ENCODE measurements at places on chromosomes 6 and 20.

DNA sequence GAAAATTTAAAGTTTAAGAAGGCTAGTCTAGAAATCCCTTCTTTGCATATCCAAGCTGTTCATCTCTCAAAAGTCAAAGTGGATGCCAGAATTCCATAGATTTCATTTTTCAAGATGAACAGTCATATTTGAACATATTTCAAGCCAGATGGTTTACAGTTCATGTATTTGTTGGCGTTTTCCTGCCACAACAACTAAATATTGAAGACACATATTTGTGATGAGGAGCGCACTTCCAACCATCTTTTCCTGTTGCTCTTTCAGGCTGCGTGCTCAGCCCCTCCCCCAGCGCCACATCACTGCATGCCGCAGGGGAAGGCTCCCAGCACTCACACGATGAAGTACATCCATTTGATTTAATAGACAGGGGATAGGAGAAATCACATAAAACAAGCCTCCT is 5.9 kb upstream of the NOX3 start:
- DNase-seq: no peak

DNA sequence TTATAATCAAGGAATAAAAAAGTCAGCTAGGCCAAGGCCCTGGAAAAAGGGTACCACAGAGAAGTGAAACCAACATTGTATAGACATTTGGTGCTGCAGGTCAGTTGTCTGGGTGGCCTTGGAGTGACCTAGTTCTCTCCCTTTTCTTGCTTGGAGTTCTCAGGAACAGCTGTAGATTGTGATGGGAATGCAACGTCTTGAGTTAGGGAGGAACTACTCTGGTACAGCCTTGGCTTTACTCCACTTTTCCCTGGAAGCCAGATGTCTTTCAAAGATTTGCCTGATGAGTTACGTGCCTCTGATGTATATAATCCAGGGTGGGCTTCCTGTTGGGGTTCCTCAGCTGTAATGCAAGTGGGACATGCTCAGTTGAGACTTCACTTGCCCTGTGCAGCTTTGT is 694.7 kb downstream of the HTR1B start:
- no peak for DNase-seq

DNA sequence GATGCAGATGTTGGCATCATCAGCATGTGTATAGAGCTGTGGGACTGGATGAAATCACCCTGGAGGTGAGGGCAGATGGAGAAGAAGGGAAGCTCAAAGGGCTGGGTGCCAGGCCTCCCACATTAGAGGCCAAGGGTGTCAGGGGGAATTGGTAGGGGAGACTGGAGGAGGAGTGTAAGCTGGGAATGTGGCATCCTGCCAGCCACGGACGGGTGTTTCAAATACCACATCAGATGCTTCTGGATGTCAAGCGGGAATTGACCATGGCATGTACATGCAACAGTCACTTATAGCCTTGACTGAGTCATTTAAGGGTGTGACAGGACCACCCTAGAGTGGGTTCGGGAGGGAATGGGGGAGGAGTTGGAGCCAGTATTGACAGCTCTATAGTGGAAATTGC is 9.6 kb downstream of the ERGIC3 start:
- DNase-seq: no peak

DNA sequence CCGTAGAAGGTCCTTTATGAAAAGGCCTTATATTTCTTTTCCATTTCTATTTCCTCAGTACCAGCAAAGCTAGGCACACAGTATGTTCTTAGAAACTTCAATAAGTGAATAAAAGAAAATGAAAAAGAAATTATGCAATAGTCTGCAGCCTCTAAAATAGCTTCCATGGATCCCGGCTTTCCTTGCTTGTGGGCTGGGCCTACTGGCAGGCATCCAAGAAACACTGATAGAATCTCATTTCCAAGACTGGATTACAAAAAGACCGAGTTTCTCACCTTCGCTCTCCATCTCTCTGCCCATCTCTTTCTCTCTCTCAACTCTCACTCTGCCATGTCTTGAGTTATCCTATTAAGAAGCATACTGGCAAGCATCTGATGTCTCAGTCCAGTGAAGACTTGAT is 187.5 kb upstream of the FKBP1C start:
- no peak for DNase-seq

- DNase-seq: no peak
Observed at GRCh38 chr6:111527367-111527766, 44.3 kb upstream of the REV3L start.

DNA sequence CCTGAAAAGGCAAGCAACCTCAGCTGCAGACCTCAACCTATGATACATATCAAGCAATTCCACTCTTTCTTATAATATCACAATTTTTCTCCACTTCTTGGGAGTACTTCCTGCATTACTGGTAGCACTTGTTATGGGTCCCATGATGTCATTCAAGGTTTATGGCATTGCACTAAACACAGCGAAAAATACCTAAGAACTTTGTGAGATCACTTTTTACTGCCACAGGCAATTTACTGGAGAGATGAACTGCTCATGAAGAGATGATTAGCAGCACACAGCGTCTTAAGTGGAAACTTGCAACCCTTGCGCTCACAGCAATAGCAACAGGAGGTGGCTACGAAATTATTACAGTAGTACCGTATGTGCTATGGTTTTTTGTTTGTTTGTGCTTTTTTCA is 19.3 kb upstream of the RIMS4 start:
- no peak for DNase-seq

GRCh38 chr20:5474646-5475550 is 158.1 kb upstream of the PROKR2 start:
- DNase-seq: no peak

DNA sequence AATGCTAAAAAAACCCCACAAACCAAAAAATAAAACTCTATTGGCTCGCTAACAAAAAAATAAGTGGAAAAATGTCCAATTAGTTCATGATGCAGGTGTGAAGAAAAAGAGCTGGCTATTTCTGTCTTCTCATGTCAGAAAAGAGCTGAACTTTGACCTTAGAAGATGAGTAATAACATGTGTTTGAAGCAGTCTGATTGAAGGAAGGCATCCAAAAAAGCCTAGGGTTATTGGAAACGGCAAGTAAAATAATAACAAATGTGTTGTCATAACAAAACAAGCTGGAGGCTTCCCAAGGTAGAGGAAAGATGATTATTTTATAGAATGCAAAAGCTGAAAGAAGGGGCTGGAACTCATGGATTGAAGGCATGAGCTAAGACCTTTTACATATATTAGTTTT is 94.4 kb upstream of the FAM184A start:
- DNase-seq: no peak

GRCh38 chr6:85580118-85580877 is 13.4 kb downstream of the SNX14 start:
- no peak for DNase-seq

DNA sequence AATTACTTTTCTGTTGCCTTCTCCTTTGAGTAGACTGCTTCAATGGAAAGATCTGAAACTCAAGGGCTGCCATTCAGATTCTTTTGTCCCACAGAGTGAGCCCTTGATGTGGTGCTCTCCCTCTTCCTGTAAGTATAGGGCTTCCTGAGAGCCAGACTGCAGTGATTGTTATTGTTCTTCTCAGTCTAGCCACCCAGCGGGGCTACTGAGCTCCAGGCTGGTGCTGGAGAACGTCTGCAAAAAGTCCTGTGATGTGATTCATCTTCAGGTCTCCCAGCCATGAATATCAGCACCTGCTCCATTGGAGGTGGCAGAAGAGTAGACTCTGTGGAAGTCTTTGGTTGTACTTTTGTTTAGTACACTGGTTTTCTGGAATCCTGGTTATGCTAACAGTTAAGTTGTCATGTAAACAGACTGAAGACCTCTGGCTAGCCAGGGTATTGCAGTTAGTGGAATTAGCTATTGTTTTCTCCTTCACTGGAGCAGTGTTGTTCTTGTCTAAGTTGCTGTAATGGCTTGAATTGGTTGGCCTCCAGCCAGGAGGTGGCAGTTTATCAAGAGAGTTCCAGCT is 240.9 kb downstream of the COL12A1 start:
- peak; percentile 51 for DNase-seq

DNA sequence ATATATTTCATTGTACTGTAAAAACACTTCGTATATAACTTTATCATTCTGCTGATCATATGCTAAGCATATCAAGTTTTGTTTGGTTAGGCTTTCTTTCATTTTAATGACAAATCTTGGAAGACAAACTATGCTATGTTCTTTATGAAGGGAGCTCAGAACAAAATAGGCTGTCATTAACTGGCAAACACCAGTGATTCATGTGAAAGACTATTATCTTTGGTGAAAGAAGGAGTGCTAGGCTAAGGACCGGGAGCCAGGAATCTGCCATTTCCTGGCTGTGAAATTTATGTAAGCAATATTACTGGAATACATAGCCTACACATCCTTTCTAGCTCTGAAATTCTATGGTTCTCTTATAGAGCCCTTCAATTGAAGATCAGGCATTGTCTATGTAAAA is 136.2 kb upstream of the CCN2 start:
- no peak for DNase-seq

DNA sequence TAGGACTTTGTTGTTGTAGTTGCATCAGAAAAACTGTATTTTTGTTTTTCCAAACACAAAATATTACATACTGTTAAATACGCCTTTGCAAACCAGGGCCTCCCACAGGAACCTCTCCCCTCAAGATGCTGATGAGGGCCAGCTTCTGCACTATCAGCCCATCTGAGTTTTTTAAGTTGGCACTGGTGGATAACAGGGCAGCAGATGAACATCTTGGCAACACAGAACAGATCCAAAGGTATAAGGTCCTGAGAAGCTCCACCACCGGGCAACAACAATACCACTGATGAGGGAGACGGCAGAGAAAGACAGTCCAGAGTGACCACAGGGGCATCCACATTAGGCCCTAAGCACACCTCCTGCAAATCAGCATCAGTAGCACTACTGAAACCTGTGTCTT is 177.7 kb downstream of the DLL1 start:
- no peak for DNase-seq

GRCh38 chr20:16517946-16518783 is 55.1 kb downstream of the KIF16B start:
- peak; percentile 56 for DNase-seq

DNA sequence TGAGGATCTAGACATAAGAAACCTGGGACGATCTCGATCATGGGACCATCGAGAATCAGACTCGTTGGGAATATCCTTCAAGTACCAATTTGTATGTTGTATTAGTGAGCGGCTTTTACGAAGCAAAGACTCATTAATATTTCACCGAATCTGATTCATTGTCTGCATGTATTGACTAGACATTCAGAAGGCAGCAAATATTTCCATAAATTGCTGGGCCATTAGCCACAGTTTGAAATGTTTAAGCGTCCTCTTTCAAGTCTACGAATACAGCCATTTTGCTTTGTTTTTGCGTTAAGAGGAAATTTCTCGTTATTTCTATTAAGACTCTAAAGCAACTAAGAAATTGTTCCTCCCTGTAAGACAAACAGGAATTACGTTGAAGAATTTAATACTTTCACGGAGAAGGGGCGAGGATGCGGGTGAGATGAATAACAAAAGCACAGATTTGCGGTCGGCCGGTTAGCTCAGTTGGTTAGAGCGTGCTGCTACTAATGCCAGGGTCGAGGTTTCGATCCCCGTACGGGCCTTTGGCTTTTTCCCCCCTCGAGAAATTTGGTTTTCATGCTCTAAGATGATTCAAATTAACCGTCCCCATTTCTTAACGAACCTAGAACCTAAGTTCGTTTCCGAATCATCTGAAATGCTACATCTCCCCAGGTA is 18.5 kb downstream of the POM121L2 start:
- peak; percentile 60 for DNase-seq

DNA sequence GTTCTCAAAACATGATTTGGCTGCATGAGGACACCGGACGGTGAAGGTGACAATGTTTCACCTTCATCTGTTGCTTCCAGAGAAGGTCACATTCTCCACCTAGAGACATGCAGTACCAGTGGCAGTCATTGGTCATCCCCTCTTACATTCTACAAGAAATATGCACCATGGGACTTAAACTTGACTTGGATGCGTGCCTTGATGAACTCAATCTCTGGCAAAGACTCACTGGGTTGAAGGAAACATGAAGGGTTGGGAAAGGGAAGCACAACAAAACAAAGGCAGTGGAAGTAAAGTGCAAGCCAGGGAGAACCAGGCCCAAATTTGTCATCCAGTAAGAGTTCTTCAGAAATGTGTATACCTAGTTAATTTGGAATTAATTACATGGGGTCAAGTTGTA is 39.4 kb upstream of the ARMH2 start:
- no peak for DNase-seq

DNA sequence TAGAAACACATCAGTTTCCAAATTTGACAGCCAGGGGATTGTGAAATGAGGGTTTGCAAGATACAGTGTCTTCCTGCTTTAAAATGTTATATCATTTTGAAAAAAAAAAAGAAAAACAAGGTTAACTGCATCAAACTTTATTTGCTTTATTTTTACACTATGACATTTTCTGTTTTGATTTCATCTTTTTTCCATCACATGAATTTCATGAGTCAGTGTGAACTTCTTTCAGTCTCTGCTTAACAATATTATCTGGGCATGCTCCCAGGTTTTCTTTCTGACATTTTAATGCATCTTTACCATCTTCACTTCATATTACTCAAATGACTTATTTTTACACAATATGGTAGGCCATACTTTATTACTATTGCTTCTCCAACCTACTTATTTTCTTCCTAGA is 1.9 kb downstream of the NCOA7 start:
- no peak for DNase-seq

- DNase-seq: peak; percentile 10
Observed at GRCh38 chr6:43973357-43973756, 153.9 kb downstream of the MRPL14 start.

- no peak for DNase-seq
Observed at GRCh38 chr6:114445846-114446245, 103.0 kb upstream of the HS3ST5 start.

DNA sequence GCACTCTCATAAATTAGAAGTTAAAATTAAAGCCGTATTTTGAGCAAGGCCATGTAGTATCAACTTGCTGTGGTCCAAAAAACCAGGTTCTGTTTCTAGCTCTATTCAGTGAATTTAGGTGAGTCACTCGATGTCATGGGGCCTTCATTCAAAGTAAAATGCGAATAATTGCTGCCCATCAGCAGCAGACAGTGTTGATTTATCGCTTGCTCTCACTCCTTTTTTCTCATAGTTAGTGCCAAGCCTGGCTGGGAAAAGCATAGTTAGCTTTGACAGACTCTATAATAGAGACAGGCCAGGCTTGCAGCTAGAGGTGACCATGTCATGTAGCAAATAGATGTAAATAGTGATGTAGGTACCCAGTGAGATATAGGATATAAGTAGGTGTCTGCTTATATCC is 136.0 kb downstream of the EDN1 start:
- no peak for DNase-seq

- no peak for DNase-seq
Observed at GRCh38 chr6:146297815-146298214, 245.8 kb upstream of the RAB32 start.

GRCh38 chr20:38658879-38659596 is 57.4 kb downstream of the ARHGAP40 start:
- peak; percentile 87 for DNase-seq

- no peak for DNase-seq
Observed at GRCh38 chr20:59684685-59685242, 80.4 kb downstream of the PHACTR3 start.
